ENCODE measurements at places on chromosomes 3 and 15.

- DNase-seq, result no peak
These were observed 784 bp upstream of the SAMMSON start for GRCh38 chr3:69998759-69999139.

- no peak for DNase-seq
These were observed 2.0 kb downstream of the DVL3 start for GRCh38 chr3:184157206-184157605.

GRCh38 chr3:186640929-186641328 lies 730 bp downstream of the FETUB start:
- no peak for DNase-seq

GRCh38 chr3:46649436-46649835 lies 37.1 kb downstream of the FAM240A start:
- no peak for DNase-seq

DNA sequence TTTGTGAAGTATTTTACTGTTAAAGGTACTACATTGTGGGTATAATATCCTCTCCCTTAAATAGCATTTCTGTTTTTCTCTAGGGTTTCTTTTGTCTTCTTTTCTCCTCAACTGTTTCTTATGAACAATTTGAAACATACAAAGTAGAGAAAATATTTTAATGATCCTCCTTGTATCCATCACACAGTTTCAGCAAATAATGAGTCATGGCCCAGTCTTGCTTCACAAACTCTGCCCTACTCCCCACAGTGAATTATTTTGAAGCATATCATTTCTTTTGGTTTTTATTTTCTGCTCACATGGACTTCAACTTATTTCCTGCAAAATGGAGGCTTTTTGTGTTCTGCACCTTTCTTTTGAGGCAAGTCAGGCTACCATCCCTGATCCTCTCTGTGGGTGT lies 6.1 kb upstream of the SCAANT1 start:
- no peak for DNase-seq

DNA sequence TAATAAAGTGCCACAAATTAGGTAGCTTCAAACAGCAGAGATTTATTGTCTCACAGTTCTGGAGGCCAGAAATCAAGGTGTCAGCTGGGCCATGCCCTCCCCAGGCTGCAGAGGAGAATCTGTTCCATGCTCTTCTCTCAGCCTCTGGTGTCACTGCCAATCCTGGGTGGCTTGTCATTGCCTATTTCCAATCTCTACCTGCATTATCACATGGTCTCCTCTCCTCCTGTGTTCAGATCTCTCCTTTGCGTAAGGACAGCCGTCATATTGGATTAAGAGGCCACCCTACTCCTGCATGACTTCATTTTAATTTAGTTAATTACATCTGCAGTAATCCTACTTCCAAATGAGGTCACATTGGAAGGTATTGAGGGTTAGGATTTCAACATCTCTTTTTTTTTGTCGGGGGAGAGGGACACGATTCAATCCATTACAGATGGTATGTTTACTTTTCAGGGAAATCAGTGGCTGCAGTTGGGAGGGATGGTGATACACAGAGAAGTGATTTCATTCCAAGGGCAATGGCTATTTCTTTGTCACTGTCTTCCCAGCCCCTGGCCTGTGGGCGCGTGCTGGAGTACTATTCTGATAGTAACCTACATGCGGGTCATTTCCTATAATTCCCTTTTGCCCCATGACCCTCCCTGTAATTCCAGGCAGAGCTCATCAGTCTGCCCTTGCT lies 169.4 kb downstream of the MINAR1 start:
- DNase-seq, result no peak

DNA sequence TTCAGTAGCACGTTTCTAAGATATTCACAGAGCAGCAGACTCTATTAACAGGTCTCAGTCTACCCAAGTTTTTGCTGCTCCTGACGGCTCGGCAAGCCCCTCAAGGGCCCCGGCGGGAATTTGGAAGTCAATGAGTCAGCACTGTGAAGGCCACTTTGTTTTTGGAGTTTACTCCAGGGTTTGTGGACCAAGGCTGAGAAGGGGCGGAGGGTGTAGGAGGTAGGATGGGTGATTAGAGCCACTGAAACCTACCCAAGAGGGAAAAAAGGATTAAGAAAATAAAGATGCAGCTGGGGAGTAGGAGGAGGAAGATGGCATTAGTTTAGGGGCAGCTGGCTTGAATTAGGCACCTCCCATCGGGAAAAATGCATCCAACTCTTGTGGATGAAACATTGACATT lies 87.6 kb downstream of the BDH1 start:
- DNase-seq, result no peak

- DNase-seq, result no peak
These were observed 739 bp downstream of the SNRPN start for GRCh38 chr15:24955531-24955921.

DNA sequence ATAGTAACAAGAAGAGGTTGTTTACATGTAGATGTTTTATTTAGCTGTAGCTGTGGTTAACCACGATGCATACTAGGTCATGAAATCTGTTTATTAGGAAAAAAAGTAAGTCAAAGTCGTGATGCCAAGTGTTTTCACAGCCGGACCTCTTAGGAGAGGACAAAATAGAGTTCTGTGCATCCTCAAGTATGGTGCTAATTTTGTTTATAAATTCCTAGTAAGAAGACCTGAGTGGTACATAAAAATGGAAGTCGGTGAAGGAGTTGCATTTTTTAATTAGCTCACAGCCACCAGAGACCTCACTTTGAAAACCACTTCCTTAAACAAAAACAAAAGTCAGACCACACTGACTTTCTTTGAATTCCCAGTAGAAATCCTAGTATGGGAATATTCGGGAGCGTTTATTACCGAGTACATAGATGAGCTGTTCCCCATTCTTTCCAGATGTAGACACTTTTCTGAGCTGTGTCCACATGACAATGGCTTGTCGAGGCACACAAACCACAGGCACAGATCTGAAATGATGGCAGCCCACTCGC lies 143.6 kb upstream of the UBE2E1 start:
- no peak for DNase-seq

DNA sequence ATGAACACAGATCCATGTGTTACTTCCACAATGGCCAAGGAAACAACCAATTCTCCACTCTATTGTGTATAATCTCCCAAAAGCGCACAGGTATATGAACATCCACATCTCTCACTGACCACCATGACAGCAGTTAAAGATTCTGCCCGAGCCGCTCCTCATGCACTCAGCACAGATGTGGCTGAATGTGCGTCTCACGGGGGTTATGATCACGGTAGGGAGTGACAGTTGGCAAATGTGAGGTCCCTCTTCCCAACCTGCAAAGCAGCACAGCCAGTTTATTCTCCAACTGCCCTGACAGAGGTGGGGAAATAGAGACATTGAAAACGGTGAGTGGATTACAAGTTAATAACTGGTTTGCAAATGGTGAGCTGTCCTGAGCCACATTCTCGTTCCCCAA lies 17.6 kb downstream of the FOXP1 start:
- DNase-seq, result no peak

- no peak for DNase-seq
These were observed 7.0 kb downstream of the TTC21A start for GRCh38 chr3:39114456-39114855.

DNA sequence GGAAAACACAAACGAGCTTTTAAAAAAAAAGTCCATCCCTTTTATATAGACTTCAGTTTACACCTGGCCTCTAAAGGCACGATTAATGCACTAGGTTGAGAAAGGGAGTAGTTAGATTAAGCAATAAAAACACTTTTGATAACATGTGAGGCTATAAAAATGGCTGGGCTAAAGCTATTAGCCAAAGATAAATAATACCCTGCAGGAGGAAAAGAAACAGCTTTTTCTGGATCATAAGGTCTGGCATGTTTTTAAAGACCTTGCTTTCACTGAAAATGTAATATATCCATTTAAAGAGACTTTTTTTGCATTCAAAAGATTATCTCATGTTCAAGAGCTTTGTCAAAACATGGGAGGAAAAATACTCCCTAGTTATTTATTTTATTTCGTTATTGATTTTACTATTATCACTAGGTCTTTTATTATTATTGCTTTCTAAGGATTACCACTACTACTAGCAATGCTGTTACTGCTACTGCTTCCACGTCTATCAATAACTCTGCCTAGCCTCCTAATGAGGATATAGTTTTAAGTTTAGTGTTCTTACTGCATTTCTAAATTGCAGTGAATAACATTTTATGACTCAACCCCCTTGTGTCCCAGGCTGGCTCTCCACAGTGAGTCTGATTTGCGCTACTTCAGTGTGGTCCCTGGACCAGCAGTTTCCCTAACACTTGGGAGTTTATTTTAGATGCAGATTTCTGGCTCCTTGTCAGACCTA lies 93.4 kb downstream of the THRB start:
- no peak for DNase-seq
